ENCODE measurements at places on chromosomes 16 and 17.
A peak's percentile ranks its signal among the peaks of the same experiment; 100 is the strongest.

GRCh38 chr16:79932572-79932971 lies 332.0 kb upstream of the MAF start:
- no peak for DNase-seq

DNA sequence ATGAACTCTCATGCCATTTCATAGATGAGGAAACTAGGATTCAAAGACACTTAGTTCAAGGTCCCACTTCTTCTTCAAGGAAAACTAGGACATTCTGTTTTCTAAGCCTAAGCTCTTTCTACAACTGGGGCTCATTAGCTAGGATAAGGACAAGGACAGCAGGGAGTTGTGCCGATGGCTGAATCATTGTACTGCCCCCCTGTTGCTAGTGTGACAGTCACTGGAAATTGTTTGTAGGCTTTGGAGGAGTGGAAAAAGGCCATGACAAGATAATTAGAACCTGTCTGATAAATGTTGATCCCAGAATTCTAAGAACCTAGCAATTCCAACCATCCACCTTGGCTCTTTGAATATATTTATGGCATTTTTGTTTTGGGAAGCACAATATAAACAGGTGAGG lies 445.7 kb downstream of the CDH8 start:
- no peak for DNase-seq

- no peak for DNase-seq
These were observed 9.0 kb upstream of the PHAF1 start for GRCh38 chr16:67100569-67101310.

DNA sequence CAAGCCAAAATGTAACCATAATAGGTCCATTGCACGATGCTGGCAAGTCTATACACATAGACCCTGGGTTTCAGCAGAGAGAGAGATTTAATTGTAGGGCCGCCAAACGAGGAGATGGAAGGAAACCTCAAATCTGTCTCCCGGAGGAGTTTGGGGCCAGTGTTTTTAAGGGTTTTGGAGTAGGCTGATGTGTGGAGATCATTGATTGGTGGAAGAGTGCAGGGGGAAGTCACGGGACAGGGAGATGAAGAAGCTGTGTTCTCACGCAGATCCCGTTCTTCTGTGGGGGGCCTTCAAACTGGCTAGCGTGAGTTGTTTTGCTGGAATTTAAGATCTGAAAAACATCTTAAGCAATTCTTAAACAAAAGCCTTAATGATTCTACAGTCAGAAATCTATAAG lies 84.8 kb downstream of the KATNIP start:
- no peak for DNase-seq

GRCh38 chr17:20256144-20256543 lies 211.2 kb downstream of the LGALS9B start:
- DNase-seq: no peak

- DNase-seq: peak; percentile 56
These were observed 25.1 kb downstream of the KSR1 start for GRCh38 chr17:27481327-27481726.

DNA sequence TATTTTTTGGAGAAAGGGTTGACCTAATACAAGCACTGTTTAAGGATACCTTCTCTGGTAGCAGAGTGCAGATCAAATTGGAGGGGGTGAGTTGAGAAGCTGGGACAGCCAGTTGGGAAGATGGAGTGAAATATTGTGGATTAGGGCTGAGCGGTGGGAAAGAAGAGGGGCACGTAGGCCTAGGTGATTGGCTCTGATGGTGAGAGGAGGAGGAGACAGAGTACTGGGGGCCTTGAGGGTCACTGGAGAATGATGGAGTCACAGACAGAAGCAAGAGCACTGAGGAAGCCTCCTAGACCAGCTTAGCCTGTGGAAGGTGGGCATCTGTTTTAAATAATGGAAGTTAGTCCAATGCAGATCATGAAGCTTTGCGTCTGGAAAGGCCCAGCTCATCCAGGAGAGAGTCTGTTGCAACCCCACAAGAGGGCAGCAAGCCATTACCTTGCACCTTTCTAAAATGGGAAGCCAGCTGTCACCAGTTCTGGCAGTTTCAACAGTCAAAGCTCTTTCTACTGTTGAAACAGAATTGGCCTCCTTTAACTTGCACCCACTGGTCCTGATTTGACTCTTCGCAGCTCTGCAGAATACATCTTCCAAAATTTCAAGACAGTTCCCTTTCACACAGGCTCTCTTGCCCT lies 11.8 kb downstream of the SLC9A5 start:
- DNase-seq: no peak

- no peak for DNase-seq
These were observed 10.5 kb upstream of the FOXN1 start for GRCh38 chr17:28495635-28496034.

GRCh38 chr17:21511363-21512195 lies 135.4 kb downstream of the KCNJ12 start:
- DNase-seq: peak; percentile 66

GRCh38 chr17:78272181-78272913 lies 40.9 kb downstream of the TMEM235 start:
- DNase-seq: peak; percentile 37

DNA sequence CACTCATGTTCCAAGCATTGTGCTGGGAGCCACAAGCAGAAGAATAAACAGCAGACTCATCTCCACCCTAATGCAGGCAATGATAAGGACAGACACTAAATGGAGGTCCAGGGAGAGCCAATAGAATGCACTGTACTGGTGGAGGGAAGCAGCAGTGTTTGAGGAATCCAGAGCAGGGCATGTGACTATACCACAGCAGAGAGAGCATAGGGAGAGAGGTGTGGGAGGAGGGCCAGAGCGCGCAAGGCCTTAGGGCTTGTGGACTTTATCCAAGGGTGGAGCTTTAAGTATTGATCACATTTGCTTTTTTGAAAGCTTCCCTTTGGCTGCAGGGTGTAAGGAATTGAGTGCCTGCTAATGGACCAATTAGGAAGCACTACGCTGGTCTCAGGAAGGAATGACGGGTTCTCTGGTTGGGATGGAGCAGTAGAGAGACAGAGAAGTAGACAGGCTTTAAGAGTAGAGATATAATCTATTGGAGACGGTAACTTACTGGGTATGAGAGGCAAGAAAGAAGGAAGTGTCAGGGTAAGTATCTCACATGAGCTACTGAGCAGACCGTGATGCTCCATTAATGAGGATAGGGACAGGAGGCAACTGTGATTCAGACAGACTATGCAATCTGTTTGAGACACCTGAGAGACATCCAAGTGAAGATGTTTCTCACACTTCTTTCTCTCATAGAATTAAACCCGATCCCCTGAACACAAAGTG lies 82.2 kb downstream of the MYO1D start:
- DNase-seq: no peak

DNA sequence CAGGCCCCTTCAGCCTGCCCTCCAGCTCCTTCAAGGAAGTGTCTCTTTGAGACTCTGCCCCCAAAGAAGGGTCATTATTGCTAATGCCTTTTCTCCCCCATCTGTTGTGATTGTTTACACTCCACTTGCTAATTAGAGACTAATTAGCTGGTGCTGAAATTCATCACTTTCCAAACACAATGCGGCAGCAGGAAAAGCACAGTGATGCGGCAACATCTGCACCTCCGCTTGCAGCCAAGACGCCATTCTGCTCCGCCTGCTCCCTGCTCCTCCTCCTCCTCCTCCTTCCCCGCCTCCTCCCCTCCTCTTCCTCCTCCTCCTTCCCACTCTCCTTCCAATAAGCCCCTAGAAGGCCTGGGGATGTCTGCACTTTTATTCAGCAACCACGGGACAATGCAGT lies 110.5 kb downstream of the SDK2 start:
- no peak for DNase-seq

DNA sequence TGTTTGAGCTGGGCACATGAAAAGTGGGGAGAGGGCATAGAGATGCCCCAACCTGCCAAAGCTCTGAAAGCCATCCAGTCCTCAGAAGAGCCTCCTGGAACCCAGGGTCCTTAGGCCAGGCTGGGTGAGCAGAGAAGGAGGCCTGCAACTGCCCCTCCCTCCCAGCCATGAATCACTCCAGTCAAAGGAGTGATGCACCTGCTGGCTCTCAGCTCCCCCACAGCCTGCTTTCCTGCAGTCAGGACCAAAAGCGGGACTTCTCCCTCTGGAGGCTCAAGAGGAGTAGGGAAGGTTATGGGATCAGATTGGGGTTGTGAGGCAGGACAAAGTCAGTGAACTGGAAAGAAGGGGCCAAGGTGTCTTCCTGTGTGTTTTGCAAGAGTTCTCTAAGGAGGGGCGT lies 145.6 kb downstream of the TMEM132E start:
- DNase-seq: no peak

DNA sequence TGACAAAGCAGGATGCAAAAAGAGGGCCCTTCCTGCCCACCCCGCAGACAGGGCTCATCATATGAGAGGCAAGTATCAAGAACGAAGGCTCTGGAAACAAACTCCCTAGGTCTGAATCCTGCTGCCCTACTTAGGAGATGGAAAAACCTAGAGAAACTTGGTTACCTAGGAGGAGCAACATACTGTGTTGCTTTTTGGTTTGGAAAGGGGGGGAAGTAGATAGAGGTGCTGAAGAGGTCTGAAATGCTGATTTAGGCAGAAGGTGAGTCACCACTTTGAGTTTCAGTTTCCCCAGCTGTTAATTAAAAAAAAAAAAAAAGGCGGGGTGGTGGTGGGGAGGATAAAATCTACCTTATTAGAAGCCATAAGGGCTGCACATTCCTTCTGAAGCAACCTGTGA lies 1.5 kb downstream of the N4BP1 start:
- DNase-seq: no peak

DNA sequence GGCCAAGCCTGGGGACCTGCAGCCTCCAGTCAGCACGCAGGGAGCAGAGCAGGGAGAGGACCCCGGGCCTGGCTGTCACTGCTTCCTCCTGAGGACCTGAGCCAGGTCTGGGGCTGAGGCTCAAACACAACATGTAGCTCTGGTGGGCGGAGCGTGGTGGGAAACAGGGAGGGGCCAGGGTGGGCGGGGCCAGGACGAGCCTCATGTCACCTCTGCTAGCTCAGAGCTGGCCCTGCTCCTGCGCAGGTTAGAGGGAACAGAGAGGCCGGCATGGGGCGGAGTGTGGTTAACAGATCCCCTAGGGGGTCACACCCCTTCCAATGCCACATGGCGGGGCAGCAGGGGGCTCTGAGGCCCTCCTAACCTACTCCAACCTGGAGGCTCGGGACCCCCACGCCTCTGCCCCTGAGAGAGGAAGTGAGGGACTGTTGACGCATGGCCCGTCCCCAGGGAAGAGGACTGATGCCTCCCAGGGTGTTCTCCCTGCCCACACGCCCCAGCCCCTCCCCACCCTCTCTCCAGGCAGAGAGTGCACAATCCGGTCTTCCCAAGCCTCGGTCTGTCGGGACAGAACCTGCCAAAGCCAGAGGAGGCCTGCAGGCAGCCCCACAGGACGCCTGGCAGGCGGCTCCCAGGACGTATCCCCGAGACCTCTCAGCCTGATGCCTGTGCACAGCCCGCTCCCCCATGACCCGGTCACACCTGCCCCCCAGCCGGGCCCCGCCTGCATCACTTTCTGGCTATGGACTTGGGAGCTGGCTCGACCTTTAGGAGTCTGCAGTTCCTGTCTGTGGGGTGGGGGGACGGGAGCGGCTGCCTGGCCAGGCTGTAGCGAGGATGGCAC lies 15.2 kb downstream of the PIEZO1 start:
- no peak for DNase-seq

DNA sequence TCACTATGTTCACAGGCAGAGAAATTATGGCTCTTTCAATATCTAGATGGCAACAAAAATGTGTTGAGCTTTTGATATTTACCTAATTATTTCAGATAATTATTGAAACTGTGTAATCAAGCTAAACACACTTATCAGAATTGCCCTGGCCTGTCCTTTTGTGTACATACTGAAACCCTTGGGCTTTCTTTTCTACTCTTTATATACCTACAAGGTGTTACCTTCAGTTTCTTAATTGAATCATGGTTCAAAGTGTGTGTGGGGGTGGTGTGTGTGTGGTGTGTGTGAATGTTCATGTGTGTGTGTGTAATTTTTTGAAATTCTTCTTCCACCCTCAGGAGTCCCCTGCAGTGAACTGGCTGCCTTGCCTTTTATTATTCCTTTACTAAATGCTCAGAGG lies 506.8 kb upstream of the SOX9 start:
- no peak for DNase-seq

DNA sequence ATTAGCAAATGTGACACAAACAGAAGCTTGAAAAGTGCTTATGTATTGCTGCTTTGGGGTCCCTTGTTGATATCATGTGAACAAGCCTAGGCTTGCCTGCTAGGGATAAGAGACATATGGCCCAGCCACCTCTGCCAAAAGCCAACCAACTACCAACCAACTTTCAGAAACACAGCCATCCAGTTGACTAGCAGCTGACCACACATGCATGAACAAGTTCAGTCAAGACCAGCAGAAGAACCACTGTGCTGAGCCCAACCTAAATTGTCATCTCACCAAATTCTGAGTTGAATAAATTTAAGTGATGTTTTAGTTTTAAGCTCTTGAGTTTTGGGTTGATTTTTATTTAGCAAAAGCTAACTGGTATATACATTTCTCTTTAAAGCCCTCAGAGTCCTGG lies 3.5 kb downstream of the ERN2 start:
- DNase-seq: no peak

DNA sequence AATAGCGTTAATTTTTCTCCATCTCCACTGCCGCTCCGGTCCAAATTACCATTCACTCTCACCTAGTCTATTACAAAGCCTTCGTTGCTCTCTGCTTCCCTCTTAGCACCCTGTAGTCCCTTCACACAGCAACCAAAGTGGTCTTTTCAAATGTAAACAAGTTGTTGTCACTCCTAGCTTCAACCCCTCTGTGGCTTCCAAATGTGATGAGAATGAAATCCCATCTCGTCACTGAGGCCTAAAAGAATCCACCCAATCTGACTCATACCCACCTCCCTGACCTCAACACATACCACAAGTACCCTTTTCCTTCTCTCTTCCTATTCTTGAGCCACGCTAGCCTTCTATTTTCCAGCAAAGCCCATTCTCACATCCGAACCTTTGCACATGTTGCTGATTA lies 2.2 kb upstream of the PELP1 start:
- DNase-seq: no peak

- DNase-seq: no peak
These were observed 75.0 kb downstream of the TMEM132E start for GRCh38 chr17:34654276-34654880.

DNA sequence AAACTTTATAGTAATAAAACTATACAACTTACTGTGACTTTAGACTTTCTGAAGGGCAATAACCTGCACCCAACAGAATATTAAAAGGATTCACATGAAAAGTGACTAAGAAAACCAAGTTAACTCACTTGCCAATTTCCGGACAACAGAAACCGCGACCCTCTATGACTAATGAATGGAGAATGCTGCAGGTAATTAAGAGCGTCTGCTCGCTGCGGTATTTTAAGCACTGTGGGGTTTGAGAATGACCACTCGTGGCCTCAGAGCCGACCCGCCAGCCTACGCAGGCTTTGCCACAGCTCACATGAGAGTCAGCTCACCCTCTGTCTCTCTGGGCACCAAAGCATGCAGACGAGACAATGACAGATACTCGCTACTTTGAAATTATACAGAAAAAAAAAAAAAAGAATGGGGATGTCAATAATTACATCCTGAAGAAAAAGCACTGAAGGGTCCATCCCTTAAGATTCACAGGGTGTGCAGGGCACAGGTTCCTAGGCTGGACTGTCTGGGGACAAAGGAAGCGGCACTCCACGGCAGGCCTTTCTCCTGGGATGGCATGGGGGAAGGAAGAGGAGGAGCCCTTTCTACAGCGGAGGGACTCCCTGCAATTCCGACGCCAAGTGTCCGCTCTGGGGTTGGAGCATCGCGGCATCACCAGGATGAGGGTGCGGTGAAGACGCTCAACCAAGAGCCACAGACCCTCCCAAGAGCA lies 35.0 kb downstream of the ZCCHC14 start:
- no peak for DNase-seq
